Colonic mucosa (tissue), 4 donors: ENCODE measurements at places on chromosomes 6 and 20.
A peak's percentile ranks its signal among the peaks of the same experiment; 100 is the strongest.

DNA sequence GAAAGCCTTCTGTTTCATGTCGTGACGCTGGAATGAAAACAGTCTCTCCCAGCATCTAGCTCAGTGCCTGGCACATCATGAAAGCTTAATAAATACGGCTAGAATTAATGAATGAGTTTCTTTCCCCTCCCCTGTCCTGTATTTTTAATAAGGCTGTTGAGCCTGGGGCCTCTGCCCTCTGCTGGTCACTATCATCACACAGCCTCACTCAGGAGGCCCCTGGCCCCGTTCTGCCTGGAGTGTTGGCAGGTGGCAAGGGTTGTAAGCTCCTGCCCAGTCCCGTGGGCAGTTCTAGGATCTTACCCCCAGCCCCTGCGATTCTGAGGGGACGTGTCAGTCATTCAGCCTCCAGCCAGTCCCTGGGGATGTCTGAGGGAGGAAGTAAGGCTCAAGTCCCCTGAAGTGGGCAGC is 41.4 kb downstream of the PHACTR3 start:
- no peak overlapping the region for H3K4me3 ChIP-seq
- DNase-seq, result peak; percentile 4
- H3K36me3 ChIP-seq, result no peaks in the 10 kb centered on the region
- no peaks in the 10 kb centered on the region for H3K4me1 ChIP-seq
- H3K27ac ChIP-seq, result no peak overlapping the region

- DNase-seq, result no peak
- H3K27me3 ChIP-seq, result no peaks in the 10 kb centered on the region
- H3K4me1 ChIP-seq, result no peaks in the 10 kb centered on the region
Observed at GRCh38 chr6:82196161-82196560, 51.4 kb downstream of the IBTK start.

GRCh38 chr6:166307082-166308032 is 835 bp downstream of the PRR18 start:
- peaks cover 41% of the 10 kb centered on the region for H3K27me3 ChIP-seq
- peak overlapping the region; percentile 32 for H3K4me3 ChIP-seq
- no peak overlapping the region for H3K27ac ChIP-seq
- H3K36me3 ChIP-seq, result no peaks in the 10 kb centered on the region
- no peaks in the 10 kb centered on the region for H3K4me1 ChIP-seq
- no peak for DNase-seq

- H3K27ac ChIP-seq, result no peak overlapping the region
- no peak overlapping the region for H3K4me3 ChIP-seq
- H3K4me1 ChIP-seq, result no peaks in the 10 kb centered on the region
- H3K27me3 ChIP-seq, result no peaks in the 10 kb centered on the region
- DNase-seq, result no peak
- no peaks in the 10 kb centered on the region for H3K36me3 ChIP-seq
Observed at GRCh38 chr6:89843070-89843469, 13.4 kb downstream of the CASP8AP2 start.

- no peaks in the 10 kb centered on the region for H3K27me3 ChIP-seq
- peak overlapping the region; percentile 45 for H3K27ac ChIP-seq
- H3K4me1 ChIP-seq, result no peaks in the 10 kb centered on the region
- no peaks in the 10 kb centered on the region for H3K36me3 ChIP-seq
- peak; percentile 82 for DNase-seq
Observed at GRCh38 chr6:26553264-26553634, 15.1 kb downstream of the HMGN4 start.

DNA sequence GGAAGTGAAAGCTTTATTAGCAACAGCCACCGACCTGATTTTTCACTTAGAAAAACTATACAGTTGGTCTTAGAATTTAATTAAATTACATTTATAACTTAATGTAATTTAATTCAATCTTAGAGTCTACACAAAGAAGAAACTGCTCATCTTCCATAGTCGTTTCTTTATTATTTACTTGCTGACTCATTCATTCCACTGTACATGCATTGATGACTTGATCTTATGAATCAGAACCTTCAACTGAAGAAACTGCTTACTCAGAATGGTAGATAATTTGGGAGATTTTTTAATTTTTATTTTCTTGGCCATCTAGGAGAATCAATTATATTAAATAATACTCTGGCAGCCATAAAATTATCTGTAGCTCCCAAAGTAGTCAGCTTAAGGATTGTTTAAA is 1021.6 kb upstream of the FLRT3 start:
- H3K27ac ChIP-seq, result no peak overlapping the region
- no peaks in the 10 kb centered on the region for H3K27me3 ChIP-seq
- H3K4me1 ChIP-seq, result no peaks in the 10 kb centered on the region
- DNase-seq, result no peak
- H3K4me3 ChIP-seq, result no peak overlapping the region
